ENCODE measurements at places on chromosomes 4 and X.

GRCh38 chrX:42107495-42108488 is 184.4 kb upstream of the CASK start:
- no peak for DNase-seq

GRCh38 chr4:173211222-173211621 is 42.6 kb downstream of the GALNT7 start:
- no peak for DNase-seq

GRCh38 chrX:56786889-56787733 is 58.1 kb downstream of the NBDY start:
- no peak for DNase-seq

GRCh38 chr4:5651089-5651488 is 57.3 kb downstream of the EVC2 start:
- no peak for DNase-seq

DNA sequence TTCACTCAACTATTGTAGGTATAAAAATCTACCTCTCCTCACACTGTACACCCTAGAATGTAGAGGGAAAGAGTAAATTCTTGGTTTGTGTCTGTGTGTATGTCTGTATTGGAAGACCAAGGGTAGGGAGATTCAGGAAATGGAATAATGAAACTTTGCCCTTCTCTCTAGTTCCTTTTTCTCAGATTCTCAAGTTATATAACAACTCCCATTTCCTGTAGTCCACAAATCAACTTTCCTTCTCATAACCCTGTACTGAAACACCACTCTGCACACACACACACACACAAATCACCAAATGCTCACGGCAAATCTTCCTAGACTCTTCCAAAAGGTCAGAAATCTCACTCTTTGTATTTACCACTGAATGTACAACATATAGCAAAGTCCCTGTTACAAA is 824.5 kb upstream of the DIAPH2 start:
- DNase-seq = no peak

GRCh38 chr4:6461301-6462165 is 10.9 kb downstream of the PPP2R2C start:
- no peak for DNase-seq

DNA sequence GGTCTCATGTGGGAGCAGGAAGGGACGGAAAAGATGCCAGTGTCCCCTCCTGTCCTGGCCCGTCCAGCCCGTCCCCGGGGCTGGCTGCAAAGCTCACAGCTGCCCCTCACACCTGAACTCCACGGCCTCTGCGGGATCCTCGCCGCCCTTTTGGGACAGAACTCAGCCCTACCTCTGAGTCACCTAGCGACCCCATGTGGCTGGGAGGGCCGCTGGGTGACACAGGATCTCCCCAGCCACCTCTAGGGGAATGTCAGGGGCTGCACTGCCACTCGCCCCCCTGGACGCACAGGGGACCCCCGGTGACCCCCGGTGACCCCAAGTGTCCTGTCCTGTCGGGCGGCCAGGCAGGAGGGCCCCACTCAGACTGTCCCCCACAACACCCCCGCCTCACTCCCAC is 748 bp downstream of the FAM9B start:
- DNase-seq = no peak

- DNase-seq = no peak
Measured at GRCh38 chr4:76562161-76562560, 127.1 kb downstream of the SHROOM3 start.

GRCh38 chr4:20086067-20086798 is 165.5 kb upstream of the SLIT2 start:
- DNase-seq = no peak

GRCh38 chr4:7285244-7286094 is 93.1 kb downstream of the SORCS2 start:
- DNase-seq = no peak

- no peak for DNase-seq
Measured at GRCh38 chr4:37627263-37627662, 58.9 kb downstream of the RELL1 start.

DNA sequence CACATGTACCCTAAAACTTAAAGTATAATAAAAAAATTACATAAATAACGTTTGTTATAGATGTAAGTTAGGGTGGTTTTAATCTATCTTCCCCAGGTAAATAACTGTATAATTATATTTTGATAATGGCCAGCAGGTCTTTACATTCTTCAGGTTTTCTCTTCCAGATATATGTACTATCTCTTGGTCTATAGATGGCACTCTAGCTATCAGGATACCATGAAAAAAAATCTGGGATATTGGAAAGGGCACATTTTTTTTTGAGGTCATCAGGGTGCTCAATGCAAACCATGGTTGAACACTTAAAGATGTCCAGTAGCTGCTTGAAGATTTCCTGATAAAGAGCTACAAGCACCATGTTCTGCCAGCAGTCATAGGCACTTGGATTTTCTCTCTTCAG is 15.6 kb upstream of the ADH4 start:
- no peak for DNase-seq

DNA sequence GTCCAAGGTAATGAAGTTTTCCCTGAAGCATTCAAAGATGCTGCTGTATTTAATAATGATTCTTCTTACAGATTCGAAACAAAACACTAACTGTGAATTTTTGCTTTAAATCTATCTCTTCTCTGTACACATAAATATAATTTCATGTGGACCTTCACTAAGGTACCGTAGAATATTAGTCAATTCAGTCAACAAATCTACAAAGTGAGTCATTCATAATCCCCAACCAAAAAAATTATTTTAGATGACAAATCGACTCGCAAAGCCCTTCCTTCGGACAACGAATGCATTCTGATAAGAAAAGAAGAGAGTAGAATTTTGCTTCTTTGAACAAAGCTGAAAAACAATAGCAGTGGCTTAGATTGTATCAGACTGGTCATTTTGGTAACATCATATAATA is 95.7 kb downstream of the PRDM5 start:
- no peak for DNase-seq

GRCh38 chr4:186249785-186250754 is 15.9 kb upstream of the F11 start:
- DNase-seq = no peak

DNA sequence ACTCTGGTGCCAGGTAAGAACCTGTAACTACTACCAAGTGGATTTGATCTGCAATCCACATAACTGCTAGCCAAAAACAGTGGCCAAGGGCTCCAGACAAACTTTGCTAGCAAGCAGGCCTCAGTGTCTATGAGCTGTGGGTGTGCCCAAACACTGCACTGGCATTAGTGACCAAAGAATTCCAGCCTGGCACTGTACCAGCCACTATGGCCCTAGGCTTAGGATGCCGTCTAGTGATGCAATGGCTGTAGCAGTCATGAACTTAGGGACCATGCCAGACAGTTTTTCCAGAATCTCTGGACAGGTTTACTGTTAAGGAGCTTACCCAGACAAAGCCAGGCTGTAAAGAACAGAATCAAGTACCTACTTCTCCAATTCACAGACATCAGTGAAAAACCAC is 33.7 kb upstream of the PRR27 start:
- DNase-seq = no peak

Measured in GM12864 (cell line).